ENCODE measurements at places on chromosomes 12 and 14. TPM values are rescaled to one million over a fixed set of nuclear protein-coding genes. Genes with fewer than 3 reads are reported as not detected.

The RASAL1 gene
- 39.0 TPM for total RNA-seq

GRCh38 chr14:49363821-49364751 lies 222.1 kb downstream of the RPS29 start:
- DNase-seq = no peak

GRCh38 chr12:131437706-131438492 lies 273.0 kb upstream of the SFSWAP start:
- DNase-seq = no peak

DNA sequence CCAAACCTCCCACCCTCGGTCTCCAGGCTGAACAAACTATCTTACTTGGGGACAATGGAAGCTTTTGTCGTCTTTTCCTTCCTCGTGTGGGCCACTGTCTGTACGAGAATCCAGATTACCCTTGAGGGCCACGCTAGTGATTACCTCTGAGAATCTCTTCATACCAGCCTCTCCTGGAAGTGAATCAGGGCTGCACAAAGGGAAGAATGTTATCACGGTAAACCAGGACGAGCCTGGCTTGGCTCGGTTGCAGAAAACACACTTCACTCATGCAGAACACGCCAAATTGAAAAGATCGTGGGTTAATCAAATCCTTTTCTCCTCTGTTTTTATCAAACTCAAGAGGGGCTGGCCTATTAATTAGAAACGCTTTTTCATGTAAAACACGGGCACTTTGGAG lies 51.6 kb upstream of the MYL2 start:
- DNase-seq = no peak

DNA sequence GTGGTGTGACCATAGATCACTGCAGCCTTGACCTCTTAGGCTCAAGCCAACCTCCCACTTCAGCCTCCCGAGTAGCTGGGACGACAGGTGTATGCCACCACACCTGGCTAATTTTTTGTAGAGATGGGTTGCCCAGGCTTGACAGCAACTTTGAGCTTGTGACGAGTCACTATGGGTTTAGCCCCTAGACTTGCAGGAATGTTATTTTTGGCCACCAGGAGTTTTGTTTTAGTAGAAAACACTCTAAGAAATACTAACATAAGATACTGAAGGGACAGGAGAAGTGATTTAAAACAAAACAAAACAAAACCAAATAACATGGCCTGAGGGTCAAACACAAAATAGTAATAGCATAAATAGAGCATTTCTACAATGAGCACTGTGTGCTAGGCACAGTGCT lies 26.4 kb downstream of the SETD3 start:
- no peak for DNase-seq

GRCh38 chr14:75832621-75833297 lies 149.0 kb downstream of the TGFB3 start:
- no peak for DNase-seq
